Inflammatory macrophage treated with lipopolysaccharide for 1 hour (primary cell): ENCODE measurements at places on chromosomes 12 and 14.

DNA sequence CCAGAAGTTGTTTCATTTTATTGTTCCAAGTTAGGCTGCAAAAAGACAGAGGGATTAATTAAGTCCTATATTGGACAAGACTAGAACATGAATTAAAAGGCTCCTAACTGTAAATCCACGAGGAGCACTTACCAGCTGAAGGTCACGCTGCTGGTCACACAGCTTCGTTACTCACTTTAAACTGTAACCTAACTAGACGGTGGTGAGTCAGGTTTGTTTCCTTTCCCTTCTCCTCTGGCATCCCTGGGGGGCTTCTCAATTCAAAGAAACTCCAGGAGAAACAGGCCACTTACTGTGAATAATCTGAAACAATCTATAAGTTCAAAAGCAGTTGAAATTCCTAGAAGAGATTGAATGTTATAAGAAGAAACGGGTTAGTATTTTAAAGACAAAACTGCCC lies 331.4 kb downstream of the BCAT1 start:
- DNase-seq = no peak

- no peak for DNase-seq
Measured at GRCh38 chr14:104545151-104545941, 34.2 kb upstream of the C14orf180 start.

DNA sequence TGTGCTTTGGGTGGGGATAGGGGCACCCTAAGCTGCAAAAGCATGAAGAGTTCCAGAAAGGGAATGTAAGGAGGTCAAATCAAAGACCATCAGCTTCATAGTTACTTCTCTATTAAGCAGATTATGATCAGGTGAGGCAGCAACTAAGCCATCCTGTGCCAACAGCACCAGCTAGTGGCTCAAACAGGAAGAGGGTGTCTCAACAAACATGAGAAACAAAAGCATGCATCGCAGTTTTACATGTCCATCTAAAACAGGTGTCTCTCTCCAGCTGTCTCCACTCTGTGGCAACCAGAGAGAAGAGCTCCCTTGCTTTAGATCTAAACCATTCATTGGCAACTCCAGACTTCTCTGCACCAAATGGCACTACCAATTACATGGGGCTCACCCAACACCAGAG lies 52.9 kb downstream of the ACTN1 start:
- DNase-seq = no peak

DNA sequence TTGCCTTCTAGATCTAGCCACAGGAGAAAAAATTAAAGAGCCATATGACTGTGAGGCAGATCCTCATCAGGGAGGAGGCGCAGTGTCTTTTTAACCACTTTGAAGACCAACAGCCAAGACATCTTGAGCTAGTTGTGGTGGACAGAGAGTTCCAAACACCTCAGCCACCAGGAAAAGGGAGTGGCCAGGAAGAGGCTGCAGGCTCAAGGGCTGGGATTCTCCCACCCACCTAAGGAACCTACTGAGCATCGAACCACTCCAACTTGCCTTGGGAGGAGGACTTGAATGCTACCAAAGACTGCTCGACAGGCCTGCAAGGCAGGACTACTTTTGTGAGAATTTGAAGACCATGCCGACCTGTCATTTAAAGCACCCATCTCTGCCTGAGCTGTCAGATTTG lies 14.5 kb upstream of the MDM2 start:
- DNase-seq = no peak

- DNase-seq = no peak
Measured at GRCh38 chr14:21781543-21781942, 107.9 kb upstream of the OR4E1 start.
